ENCODE measurements at places on chromosomes 7 and 10.

- no peak for DNase-seq
Observed at GRCh38 chr10:124661660-124662180, 82.5 kb downstream of the FAM53B start.

GRCh38 chr10:122331100-122331499 is 43.4 kb upstream of the PLEKHA1 start:
- no peak for DNase-seq

DNA sequence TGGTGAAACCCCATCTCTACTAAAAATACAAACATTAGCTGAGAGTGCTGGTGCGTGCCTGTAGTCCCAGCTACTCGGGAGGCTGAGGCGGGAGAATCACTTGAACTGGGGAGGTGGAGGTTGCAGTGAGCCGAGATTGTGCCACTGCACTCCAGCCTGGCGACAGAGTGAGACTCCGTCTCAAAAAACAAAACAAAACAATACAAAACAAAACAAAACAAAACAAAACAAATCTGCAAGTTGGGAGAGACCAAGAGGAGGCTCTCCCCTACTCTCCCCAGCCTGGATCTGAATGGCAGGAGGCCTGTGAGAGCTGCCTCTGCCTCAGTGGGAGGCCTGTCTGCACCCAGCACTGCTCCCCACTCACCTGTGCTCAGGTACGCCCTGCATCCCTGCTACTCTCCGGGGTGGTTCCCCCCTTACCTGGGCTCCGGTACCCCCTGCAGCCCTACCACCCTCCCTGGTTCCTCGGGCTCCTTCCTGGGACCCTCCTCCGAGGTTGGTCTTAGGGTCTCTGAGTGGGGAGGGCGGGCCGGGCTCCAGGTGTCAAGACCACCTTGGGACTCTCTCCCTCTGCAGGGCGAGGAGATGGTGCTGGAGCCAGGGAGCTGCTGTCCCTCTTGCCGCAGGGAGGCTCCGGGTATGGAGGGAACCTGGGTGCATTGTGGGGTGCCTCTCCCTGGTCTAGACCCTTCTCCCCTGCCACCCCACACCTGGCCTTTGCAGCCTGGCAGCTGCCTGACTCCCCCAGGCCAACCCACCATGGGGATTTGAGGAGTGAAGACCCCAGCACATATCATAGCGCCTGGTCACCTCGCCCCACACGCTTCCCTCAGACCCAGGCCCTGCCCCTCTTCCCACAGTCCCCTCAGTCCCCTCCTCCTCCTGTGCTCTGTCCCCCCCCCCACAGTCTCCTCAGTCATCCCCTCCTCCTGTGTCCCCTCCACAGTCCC is 9.5 kb upstream of the ZNF862 start:
- DNase-seq = no peak

DNA sequence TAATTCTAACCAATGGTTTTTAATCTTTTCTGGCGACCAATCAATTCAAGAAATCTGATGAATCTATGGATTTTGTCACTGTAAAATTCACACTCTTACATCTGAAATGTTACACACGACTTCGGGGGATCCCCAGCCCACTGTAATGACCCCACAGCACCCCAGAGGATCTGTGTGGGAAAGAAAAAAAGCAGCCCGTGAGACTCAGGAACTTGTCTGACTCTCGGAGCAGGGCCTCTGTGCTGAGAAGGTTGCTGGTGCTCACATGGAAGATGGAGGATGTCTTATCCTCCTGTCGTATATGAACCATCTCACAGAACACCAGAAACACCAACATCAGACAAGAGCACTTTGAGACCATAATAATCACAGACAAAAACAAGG is 228.4 kb upstream of the INHBA start:
- no peak for DNase-seq

GRCh38 chr7:41121228-41121627 is 581.7 kb downstream of the INHBA start:
- no peak for DNase-seq

Measured in AG10803 (cell line).